Fibroblast of skin of scalp (primary cell): ENCODE measurements at places on chromosomes 11 and 22.

- peak; percentile 54 for DNase-seq
These were observed 614 bp downstream of the SELENOM start for GRCh38 chr22:31106731-31107177.

GRCh38 chr11:133697603-133698180 lies 147.6 kb downstream of the SPATA19 start:
- DNase-seq = no peak

DNA sequence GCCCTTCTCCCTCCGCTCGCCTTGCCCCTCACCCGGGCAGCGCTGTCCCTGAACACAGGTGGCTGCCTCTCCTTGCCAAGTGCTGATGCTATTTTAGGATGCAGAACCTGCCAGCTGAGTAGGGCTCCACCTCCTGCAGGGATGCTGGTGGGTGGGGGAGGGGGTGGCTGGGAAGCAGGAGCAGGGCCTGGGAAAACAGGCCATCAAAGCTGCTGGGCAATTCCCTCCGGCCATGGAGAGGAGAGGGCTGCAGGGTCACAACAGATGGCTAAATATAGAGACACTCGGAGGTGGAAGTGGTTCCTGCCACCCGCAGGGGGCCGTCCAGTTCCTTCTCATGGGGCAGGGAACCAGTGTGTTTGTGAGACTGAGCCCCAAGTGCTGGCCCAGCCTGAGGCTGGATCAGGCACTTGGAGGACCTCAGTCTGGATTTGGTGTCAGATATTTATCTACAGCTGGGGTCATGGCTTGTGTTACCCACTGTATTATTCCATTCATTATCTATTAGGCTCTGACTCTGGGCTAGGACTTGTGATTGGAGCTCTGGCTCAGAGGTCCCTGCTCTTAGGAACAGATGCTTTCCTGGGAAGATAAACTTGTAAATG lies 59.6 kb downstream of the LRRC32 start:
- no peak for DNase-seq

GRCh38 chr22:36486619-36487384 lies 5.4 kb upstream of the TXN2 start:
- peak; percentile 69 for DNase-seq

DNA sequence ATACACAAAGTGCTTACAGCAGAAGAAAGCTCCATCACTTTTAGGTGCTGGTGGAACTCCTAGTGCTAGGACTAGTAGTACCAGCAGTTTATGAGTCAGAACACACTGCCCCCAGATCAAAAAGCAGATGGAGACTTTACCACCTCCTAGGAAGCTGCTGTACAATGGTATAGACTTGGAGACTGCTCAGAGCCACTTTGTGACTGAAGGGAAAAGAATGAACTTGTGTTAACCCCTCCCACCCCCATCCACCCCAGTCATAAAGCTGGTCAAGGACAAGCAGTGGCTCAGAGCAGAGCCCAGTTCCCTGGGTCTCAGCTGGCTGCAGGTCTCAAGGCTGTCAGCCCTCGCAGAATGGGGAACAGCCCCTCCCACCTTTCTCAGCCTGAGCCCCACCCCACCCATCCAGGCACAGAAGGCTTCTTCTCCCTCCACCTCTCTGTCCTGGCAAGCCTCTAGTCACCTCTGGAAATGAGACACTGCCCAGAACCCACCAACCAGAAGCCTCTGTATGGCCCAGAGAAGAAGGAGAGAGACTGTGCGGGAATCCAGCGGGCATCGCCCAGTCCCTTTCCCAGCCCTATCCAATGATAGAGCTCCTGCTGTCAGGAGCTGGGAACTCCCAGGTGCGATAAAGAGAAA lies 23.8 kb downstream of the PACSIN2 start:
- peak; percentile 87 for DNase-seq

DNA sequence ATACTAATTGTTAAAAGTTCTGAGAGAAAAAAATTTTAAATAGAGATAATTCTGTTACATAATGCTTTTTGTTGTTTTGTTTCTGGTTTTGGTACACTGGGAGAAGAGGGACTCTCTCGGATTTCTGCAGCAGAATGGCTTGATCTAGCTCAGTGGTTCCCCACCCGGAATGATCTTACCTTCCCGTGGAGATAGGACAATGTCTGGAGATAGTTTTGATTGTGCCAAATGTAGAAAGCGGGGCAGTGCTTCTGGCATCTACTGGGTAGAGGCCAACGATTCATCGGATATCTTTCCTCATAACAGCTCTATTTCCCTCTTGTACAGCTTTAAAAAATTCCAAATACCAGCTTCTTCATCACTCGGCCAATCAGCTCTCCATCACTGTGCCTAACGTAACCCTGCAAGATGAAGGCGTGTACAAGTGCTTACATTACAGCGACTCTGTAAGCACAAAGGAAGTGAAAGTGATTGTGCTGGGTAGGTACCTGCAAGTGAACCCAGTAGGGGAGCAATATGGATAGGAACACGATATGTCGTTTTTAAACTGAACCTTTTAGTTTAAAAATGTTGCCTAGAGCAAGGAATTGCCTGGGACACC lies 13.2 kb downstream of the CRTAM start:
- DNase-seq = no peak

DNA sequence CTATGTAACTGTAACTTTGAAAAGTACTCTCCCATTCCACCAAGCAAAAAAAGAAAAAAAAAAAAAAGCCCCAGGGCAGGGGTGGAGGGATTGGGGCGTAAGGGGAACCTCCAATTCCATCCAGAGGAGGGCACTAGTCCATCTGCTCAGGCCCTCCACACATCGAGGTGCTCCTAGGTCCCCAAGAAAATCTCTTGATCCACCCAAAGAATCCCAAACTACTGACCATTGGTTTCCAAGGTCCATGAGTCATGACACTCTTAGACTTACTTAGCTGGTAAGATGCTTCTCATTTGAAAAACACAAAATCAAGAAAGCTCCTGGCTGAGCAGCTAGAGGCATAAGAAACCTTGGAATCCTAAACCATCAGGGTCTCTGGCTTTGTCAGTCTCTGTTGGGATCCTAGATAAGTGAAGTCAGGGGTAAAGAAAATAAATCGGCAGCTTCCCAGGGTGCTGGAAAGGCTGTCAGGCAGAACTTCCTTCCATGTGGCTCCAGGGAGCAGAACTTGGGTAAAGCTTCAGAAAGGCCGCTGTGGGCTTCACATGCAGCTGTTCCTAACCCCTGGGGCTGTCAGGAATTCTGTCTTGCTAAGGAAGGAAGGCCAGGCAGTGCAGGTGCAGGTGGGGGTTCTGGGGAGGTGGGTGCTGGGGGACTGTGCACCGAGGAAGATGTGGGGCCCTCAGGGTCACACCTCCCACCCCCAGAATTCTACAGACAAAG lies 49.4 kb upstream of the ADA2 start:
- no peak for DNase-seq

DNA sequence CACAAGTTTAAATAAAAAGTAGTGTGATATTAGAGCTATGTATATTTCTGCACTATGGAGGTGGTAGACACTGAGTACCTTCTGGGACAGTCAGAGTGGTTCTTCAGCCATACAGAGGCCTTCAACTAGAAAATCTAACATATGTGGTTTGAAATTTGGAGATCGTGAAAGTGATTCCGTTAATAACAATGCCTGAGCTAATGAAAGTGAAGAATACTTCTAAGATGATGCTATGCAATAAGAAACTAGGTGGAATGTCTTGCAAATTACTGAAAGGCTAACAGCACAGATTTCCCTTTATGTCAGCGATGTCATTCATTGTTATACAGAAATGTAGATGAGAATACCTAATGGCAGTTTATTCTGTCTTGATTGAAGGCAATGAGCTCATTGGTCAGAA lies 1984.7 kb upstream of the RAG2 start:
- DNase-seq = peak; percentile 17

GRCh38 chr11:88171982-88172381 lies 3.3 kb downstream of the RAB38 start:
- no peak for DNase-seq

DNA sequence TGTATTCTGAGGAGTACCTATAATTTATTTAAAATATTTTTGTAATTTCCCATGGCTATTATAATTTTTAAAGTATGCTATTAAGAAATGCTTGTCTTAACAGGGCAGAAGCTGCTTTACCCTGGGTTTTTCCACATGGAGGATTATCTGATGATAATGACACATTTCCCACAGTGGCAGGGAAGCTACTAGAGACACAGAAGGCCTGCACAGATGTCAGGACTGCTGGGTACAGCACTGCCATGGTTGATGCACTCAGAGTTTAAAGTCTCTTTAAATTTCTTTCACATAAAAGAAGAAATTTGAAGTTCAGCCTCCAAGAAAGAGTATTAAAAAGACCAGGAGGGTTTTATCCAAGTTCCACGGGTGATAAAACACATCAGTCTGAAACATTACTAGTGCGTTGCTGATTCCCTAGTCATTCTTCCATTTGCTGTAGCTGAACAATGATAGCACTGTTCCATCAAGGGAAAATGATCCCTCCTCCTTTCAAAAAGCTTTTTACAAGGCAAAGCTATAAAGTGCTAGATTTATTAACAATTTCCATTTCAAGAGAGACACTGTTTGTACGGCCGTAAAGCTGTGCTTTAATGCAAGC lies 363.0 kb downstream of the CNTN5 start:
- no peak for DNase-seq

DNA sequence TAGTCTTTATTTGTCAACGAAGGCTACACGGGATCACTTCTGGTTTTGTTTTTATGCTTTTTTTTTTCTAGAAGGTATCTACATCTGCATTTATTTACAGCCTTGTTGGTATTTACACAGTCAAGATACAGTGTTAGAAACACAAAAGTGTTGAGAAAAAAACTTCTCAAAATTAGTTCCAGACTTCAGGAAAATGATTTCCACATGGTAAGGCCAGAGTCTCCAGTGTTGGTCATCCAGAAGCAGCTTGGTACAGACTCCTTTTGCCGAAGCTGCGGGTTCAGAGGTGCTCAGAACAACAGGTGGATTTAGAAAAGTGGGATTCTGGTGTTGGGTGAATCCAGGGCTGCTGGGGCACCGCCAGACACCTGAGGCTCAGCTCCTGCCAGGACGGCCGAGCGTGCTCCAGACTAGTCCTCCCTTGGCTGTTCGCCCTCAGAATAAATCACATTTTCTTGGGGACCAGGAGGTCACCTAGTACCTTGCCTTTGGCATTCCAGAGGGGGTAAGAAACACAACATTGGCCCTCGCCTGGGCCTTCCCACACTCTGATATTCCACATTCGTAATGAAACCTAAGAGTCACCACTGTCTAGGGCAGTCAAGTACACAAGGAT lies 78.7 kb upstream of the NARS2 start:
- DNase-seq = no peak

GRCh38 chr22:20396639-20397038 lies 2.7 kb downstream of the ZNF74 start:
- peak; percentile 91 for DNase-seq

DNA sequence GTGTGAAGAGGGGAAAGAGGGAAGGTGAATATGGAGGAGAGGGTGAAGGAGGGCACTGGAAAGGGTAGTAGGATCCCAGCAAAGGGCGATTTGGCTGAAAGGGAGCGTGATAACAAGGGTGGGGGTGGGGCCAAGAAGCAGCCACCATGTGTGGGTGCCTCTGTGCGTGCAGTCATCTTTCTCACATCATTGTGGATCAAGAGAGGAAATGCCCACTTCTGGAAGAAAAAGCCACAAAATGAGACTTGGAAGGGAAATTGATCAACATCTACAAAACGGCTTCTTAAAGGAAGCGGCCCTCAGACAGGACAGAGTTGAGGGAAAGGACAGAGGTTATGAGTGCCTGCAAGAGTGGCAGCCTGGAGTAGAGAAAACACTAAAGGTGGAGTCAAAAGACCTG lies 1.2 kb upstream of the CXCR5 start:
- DNase-seq = no peak

GRCh38 chr11:128904656-128905344 lies 13.6 kb downstream of the KCNJ5 start:
- peak; percentile 38 for DNase-seq

DNA sequence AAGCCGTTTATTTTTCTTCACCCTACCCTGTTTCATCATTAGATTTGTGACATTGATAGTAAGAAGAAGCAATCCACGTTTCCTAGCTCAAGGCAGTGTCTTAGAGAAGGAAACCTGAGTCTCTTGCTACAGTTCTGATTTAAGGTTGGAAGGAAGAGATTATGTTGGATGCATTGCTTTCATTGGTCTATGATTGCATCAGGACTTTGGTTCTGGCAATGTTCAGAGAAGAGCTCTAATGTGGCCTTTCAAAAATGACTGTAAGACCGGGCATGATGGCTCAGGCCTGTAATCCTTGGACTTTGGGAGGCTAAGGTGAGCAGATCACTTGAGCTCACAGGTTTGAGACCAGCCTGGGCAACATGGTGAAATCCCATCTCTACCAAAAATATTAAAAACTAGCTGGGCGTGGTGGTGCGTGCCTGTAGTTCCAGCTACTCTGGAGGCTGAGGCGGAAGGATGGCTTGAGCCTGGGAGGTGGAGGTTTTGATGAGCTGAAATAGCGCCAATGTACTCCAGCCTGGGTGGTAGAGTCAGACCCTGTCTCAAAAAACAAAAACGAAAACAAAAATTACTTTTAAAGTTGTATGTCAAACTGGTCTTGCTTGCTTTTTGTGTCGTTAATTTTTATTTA lies 4.1 kb downstream of the NUCB2 start:
- peak; percentile 12 for DNase-seq

DNA sequence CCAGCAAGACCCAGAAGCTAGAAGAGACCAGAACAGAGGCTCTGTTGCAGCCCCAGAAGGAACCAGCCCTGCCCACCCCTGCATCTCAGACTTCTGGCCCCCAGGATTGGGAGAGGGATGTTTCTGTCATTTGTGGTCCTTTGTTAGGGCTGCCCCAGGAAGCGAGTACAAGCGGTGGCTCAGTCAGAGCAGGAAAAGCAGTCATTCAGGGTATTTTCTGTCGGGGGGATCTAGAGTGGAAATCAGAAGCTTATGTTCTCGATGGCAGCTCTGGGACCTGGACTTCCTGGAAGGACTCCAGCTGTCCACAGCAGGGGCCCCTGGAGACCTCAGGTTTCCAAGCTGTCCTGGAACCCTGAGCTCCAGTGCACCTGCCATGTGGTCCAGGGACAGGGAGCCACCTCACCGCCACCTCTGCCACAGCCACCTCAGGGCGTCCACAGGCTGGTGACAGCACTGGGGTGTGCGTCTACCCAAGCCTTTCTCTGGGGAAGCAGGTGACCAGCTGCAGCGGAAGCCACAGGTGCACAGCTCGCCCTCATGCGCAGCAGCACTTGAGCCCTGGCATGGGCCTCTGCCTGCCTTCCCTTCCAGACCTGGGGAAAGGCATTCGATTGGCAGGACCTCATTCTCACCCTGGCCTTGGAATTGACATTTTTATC lies 2.6 kb downstream of the KRTAP5-5 start:
- no peak for DNase-seq

DNA sequence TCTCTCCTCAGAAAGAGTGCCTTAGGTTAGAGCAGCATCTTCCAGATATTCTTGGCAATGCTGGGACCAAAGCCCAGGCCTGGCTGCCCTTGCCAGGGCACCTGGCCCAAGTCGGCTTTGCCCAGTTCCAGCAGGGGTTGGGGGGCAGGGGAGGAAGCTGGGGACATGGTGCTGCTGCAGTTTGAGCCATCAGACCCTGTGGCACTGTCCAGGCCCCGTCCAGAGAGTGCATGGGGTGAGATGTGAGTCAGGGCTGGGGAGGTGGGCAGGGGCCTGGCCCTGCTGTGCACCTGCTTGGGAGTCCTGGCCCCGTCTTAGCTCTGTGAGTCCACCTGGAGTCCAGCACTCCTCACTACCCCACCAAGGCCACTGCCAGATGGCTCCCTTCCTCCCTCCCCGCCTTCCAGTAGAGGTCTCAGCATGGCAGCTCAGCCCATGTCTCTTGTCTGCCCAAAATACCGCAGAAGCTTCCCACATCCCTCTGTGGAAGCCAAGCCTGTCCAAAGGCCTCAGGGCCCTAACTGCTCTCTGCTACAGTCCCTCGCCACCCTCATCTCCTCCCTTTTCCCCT lies 16.6 kb downstream of the DERL3 start:
- no peak for DNase-seq
